ENCODE measurements at places on chromosomes 6 and 20.
A peak's percentile ranks its signal among the peaks of the same experiment; 100 is the strongest.

- no peak for DNase-seq
These were observed 78.4 kb upstream of the TMEM170B start for GRCh38 chr6:11459079-11459610.

DNA sequence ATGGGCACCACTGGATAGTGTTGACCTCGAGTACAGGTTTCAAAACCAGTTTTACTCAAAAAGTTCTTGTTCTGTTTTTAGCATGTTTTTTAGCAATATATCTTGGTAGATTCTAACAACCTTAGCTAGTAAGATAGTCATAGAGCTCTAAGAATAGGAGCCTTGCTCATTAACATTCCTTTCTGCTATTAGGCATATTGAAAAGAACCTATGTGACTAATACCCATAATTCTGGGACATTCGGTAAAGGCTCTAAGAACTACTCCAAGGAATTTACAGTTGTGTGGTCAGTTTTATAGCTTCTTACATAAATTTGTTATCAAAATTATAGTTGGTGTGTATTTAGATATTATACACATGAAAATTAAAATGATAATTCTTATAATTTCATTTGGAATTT lies 11.6 kb downstream of the SLC9A8 start:
- no peak for DNase-seq

GRCh38 chr20:61762886-61763739 lies 302.6 kb downstream of the TAF4 start:
- DNase-seq = no peak

GRCh38 chr20:64223526-64224067 lies 32.0 kb upstream of the PCMTD2 start:
- no peak for DNase-seq

GRCh38 chr6:100612094-100612493 lies 147.4 kb upstream of the SIM1 start:
- no peak for DNase-seq

GRCh38 chr6:150761771-150762170 lies 103.7 kb upstream of the MTHFD1L start:
- DNase-seq = no peak

DNA sequence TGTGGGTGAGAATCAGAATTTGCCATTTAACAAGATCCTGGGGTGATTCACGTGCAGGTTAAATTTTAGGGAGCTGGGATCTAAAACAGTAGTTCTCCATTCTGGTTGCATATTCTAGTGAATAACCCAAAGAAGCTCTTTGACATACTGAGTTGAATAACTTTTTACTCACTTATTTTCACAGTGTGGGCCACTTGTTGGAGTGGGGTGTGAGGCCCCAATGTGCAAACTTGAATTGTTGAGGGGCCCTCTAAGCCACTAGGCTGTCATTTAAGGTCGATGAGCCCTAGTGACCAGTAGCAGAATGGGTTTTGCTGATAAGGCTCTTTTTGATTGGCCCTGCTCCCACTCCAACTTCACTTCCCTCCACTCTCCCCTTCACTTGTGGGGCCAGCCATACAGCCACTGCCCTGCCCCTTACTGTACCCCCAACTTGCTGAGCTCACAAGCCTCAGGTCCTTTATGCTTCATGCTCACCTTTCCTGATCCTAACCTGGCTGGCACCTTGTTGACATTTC lies 33.6 kb upstream of the RIPOR2 start:
- DNase-seq = no peak

GRCh38 chr20:48800177-48800576 lies 27.6 kb downstream of the PREX1 start:
- no peak for DNase-seq

GRCh38 chr6:43948527-43949485 lies 178.4 kb downstream of the MRPL14 start:
- no peak for DNase-seq

- DNase-seq = no peak
These were observed 81.5 kb downstream of the SULF2 start for GRCh38 chr20:47703748-47704147.

DNA sequence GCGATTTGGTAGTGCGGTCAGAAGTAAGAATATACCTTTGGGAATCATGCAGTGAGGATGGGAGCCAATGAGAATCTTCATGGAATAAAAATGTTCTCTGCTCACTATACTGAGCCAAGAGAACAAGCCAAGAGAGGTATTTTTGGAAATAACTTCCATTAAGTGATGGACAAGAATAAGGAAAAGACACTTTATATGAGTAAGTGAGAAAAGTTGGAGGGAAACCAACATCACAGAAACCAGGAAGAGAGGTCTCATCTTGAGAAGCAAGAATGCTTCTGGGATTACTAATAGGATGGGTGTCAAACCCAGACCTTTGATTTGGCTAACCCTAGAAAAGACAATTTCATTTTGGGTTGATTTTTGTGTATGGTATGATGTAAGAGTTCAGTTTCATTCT lies 181.2 kb upstream of the JAG1 start:
- no peak for DNase-seq

DNA sequence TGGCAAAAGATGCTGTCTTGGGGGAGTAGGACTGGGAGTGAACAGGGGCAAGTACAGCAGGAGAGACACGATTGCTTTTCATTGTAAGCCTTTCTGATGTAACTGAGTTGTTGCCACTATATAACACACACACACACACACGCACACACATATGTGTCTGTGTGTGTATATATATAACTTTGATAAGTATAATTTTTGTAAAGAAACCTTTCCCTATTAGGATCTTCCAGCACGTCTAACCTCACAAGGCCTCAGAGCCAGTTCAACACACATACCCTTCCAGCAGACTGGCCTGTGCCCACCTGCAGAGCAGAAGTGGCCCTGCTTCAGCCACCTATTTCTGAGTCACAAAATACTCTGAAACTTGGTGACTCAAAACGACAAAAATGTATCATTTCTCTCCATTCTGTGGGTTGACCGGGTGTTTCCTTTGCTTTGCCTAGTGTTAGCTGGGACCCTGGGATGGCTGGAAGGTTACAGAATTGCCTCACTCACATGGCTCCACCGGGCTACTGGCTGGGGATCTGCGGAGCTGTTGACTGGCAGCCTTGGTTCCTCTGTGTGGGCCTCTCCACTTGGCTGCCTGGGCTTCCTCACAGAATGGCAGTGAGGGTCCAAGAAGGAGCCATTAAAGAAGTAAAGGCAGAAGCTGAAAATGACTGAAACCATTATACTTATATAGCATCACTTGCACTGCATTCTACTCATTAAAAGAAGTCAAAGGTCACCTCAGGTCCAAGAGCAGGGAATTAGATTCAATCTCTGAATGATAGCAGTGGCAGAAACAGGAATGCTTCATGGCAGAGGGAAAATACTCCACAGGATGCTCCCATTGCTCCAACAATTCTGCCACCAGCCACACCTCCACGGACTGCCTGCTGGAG lies 126.4 kb downstream of the BANF2 start:
- no peak for DNase-seq

GRCh38 chr6:3389390-3390167 lies 67.3 kb downstream of the SLC22A23 start:
- DNase-seq = no peak

DNA sequence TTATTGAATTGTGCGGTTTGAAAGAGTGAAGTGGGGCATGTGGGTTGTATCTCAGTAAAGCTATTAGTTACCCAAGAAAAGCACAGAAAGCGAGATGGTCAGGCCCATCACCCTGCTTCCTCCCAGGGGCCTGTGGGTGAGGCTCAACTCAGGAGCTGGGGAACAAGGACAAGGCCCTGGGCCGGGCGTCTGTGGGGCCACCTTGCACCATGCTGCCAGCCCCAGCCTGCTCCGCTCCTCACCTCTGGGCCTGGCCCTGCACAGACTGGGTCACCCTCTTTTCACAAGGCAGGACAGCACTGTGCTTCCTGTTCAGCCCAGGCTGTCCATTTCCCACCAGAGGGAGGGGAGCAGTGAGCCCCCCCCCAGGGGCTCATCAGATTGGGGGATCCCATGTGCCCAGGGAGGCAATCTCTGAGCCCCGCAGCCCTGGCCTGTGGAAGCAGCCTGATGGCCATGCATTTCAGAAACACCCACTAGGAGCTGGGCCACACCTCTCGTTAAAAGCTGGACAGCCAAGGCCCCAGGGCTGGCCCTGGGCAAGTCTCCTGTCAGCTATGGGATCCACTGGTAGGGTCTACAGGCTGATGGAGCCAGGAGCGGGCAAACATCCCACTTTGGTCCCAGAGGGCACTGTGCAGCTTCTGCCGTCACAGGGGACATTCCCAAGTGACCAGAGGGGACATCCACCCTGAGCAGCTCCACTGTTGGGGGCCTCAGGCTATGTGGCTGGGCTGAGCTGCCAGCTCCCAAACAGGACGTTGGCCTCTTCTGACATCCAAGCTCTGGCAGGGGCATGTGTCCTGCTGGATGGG lies 55.9 kb downstream of the YTHDF1 start:
- DNase-seq = no peak

DNA sequence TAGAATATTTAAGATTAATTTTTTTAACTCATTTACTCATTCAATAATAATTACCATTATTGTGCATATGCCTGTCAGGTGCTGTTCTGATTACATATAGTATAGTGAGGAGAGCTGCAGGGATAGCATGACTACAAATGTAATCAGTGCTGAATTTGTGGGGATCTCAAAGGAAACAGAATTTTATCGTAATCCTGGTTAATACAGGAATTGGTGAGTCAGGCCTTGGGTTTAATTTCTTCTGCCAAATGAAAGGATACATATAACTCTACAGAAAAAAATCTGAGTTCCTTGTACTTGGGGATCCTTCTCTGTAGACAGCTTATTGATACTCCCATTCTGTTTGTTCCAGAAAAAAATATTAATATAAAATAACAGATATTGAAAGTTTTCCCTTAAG lies 297.2 kb downstream of the GJA1 start:
- DNase-seq = no peak

DNA sequence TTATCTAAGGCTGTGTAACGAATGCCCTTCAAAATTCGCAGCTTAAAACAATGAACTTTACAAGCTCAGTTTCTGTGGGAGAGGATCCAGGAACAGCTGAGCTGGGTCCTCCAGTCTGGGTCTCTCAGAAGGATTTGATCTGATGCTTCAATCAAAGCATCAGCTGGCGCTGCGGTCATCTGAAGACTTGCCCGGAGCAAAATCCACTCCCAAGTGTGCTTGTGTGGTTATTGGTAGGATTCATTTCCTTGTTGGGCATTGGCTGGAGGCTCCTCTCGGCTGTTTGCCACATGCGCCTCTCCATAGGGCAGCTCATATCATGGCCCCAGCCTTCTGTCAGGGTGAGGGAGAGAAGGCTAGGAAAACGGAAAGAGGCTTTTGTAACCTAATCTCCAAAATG lies 269.3 kb upstream of the CHD6 start:
- DNase-seq = no peak

DNA sequence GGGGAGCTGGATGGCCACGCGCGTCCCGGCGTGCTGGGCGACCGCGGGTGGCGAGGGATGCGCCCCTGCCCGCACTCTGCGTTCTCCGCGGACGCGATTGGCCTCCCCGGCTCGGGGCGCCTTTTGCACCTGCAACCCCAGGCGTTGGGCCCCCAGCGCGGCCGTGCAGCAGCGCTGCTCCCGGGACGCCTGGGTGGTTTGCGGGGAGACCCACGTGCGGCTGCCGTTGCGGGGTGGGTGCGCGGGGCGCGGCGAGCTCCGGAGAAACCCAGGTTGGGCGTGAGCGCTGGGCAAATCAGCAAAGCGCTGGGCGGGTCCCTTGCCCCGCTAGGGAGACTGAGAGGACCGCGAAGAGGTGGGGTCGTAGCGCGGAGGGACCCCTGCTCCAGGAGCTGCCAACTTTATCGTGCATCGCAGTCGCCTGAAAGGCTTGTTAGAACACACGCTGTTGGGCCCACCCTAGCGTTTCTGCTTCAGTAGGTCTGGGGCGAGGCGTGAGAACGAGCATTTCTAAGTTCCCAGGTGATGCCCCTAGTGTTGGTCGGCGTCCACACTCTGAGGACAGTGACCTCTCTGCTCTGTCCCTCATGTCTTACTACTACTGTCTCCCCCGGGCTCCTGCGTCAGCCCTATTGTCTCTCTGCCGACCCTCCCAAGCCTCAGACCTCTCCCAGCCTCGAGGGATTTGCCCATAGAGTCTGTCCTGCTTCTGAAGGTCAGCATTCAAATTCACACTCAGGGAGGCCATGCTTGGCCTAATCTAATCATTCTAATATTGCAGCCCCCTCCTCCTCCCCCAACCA lies 538 bp upstream of the ZFP64 start:
- DNase-seq = peak; percentile 56

DNA sequence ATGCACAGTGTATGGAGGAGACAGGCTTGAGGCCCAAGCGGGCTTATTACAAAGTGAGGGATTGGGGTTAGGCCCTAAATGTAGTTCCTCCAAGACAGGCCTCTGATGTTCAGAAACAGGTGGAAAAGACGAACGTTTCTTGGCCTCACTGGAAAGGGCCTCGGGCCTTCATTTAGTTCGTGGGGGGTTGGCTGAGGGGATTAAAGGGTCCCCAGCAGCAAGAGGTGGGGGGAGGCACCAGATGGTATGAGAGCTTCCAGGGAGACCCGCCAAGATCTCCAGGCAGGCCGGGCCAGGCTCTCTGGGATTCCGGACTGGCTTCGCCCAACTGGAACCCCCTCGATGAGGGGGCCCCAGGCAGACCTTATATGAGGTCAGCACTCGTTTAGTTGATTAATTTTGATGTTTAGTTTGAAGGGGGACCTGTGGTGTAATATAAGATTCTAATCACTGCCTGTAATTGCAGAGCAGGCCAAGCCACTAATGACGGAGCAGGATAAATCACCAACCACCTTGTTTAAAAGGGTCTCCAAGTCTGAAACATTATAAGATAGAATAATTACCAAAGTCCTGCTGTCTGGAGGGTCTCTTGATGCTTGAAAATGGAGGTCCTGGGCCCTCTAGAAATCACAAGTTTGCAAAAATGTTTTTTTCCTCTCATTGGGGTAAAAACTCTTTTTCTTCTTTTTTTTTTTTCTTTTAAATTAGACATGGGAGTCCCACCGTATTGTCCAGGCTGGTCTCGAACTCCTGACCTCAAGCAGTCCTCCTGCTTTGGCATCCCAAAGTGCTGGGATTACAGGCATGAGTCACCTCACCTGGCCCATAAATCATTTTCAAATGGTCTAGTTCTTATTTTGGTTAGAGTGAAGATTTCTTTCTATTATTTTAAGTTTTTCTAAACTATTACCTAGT lies 2.2 kb downstream of the HMGA1 start:
- no peak for DNase-seq

GRCh38 chr6:157461000-157461915 lies 80.3 kb downstream of the ZDHHC14 start:
- no peak for DNase-seq

- DNase-seq = no peak
These were observed 43.7 kb downstream of the NINL start for GRCh38 chr20:25541676-25542075.

GRCh38 chr6:143656026-143656425 lies 21.7 kb upstream of the PHACTR2 start:
- no peak for DNase-seq

Data from NCI-H1105 treated with DMSO at 0.1 percent for 48 hours (cell line).